ENCODE measurements at places on chromosomes 3 and 15.
A peak's percentile ranks its signal among the peaks of the same experiment; 100 is the strongest.

DNA sequence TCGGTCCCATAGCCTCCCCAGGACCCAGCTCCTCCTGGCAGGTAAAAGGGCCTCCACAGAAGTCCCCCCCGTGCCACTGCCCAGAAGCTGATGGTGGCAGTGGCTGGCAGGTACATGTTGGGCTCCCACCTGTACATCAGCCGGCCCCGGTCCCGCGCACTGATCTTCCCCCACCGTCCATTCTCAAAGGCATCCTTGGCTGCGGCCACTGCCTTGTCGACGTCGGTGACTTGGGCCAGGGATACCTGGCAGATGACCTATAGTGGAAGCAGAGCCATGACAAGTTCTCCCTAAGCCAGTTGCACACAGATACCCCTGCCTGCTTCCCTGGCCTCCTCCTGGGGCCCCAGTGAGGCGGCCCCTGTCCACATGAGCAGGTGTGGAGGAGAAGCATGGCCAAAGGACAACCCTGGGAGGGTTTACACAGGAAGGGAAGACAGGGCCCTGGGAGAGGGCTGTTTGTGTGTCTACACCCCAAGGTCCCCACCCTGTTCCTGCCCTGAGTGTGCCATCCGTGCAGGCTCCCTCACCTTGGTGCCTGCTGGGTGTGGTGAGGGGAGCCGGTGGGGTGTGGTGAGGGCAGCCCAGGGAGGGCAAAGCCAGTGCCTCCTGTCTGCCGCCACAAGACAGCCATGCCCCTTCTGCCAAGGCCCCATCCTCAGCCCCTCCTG is 44.8 kb downstream of the ALDH1L1 start:
- no peak for DNase-seq

DNA sequence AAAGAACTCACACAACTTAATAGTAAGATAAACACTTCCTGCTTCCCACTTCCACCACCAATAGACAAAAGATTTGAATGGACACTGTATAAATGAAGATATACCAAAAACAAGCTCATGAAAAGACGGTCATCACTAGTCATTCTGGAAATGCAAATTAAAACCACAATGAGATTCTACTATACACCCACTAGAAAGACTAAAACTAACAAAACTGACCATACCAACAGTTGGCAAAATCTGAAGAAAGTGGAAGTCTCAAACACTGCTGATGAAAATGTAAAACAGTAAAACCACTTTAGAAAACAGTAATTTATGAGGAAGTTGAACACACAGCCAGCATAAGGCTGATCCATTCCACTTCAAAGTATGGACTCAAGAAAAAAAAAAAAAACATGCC is 35.6 kb upstream of the CD96 start:
- DNase-seq: no peak

DNA sequence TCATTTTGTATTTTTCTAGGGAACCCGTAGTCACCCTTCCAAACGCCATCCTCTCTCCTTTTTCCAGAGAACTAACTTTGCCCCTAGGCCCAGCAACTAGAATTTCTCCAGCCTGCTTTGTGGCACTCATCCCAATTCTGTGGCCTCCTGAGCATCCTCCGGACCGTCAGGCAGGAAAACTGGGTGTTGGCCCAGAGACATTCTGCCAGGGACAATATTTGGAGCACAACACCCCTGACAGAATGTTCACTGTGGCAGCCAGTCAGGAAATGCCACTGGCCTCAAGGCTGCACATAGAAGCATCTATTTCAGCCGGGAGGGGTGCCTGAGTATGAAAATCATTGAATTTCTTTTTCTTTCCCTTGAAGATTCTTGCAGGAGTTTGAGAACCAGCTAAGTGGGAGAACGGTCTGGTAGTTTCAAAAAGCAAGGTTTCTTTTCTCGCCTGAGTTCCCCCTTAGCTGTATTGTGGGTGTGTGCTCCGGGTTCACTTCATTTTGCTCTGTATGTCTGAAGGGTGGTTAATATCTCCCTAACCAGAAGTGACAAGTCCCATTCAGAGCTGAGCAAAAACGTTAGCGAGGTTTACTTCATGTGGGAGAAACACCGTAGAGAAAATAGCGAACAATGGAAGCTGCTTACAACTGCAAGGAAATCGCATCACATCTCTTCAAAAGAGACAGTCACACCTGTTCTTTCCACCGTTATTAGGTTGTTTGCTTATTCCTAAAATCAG is 108.1 kb upstream of the TPM1 start:
- no peak for DNase-seq

DNA sequence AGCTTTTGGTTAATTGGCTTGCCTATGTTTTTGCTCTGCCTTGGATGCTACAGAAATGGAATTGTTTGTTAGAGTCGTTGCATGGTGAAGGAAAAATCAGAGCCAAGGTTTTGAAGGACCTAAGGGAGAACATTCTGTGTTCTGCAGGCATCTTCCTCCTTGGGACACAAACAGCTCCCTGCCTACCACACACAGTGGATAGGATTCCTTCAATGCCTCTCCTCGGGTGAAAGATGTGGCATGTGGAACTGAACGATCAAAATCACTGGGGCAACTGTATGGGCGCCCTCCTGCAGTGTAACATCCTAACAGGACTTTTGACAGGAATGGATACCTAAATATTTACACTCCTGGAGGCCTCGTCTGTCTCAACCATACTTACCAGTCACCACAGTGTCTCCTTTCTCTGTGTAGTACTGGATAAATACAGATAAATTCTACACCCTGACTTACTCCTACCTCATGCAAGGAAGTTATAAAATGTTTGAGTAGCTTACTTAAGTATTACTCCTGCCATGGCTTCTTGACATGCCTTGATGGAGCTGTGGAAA is 100.6 kb downstream of the LPP start:
- DNase-seq: no peak

- no peak for DNase-seq
Measured at GRCh38 chr3:168876346-168877035, 780.8 kb upstream of the GOLIM4 start.

DNA sequence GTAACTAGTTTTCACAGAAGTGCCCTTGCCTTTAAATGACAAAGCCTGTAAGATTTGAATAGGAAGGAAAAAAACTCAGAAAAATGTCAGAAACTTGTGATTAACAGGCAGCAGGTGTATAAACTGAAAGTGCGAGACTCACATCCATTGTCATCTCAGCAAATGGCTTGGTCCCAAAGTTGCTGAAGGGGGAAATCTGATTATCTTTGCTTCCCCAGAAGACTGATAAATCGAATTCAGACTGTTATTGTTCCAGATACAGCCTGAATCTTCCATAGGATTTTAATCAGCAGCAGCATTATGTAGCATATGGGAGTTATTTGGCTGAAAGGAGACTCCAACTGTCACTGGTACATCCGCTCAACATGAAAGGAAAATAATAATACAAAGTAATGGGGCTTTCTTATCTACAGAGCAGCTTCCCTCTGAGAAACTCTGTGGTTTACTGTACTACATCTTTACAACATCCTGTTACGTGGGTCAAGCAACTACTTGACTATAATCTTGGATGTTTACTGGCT is 550.4 kb upstream of the CCDC54 start:
- DNase-seq: no peak

- DNase-seq: no peak
Measured at GRCh38 chr3:172154768-172155664, 115.6 kb downstream of the FNDC3B start.

- DNase-seq: no peak
Measured at GRCh38 chr3:17759901-17760300, 17.5 kb upstream of the TBC1D5 start.

- no peak for DNase-seq
Measured at GRCh38 chr3:160949460-160949859, 155.7 kb downstream of the B3GALNT1 start.

DNA sequence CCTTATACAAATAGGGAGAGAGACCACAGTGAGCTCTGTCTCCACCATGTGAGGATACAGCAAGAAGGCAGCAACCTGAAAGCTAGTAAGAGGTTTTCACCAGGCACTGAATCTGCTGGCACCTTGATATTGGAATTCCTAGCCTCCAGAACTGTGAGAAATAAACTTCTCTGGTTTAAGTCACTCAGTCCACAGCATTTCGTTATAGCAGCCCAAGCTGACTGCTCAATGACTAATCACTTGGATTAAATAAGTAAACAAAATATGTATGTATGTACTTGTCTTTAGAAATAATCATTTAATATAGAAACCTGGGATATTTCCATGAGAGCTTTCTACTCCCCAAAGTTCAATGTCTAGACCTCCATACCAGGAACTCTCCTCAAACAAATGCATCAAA is 162.0 kb downstream of the IMPG2 start:
- no peak for DNase-seq

DNA sequence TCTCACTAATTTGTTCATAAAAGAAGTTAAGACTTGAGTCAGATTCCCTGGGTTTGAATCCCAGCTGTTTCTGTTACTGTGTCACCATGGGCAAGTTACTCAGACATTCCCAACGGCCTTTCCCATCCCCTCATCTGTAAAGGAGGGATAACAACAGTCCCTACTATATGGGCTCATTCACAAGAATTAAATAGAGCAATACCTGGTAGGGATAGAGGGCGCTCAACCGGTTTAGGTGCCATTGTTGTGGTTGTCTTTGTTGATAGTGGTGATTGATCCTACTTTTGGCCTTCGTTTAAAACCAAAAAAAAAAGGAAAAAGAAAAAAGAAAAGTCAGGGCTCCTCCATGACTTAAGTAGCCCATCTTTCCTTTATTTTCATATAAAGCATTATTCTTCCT is 563.1 kb downstream of the GRM7 start:
- no peak for DNase-seq

GRCh38 chr3:69386556-69387385 is 883 bp upstream of the FRMD4B start:
- DNase-seq: no peak

DNA sequence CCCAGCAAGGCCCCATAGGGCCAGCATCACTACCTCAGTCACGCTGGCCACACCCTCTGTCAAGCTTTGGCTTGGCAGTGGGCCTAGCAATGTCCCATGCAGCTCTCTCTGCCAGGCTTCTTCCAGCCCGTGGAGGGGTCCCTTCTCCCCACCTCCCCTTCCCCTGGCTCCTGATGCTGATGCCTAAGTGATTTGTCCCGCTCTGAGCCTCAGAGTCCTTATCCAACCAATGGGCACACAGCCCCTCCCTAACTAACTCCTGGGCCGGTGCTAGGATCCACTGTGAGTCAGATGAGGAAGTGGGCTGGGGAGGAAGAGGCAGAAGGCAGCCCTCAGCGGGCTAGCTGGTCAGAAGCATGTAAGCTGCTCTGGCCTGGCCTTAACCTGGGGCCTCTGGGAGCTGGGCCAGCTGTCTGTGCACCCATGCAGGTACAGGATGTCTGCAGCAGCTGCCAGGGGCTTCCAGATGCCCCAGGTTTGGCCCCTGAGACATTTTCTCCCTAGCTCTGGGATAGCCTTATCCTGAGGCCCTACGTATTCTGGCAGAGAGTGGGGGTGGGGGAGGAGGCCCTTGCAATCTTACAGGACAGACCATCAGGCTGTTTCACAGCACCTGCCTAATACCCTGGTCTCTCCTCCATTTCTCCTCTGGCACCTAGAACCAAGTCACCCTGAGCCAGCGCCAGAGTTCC is 740 bp upstream of the ZBTB47 start:
- no peak for DNase-seq

DNA sequence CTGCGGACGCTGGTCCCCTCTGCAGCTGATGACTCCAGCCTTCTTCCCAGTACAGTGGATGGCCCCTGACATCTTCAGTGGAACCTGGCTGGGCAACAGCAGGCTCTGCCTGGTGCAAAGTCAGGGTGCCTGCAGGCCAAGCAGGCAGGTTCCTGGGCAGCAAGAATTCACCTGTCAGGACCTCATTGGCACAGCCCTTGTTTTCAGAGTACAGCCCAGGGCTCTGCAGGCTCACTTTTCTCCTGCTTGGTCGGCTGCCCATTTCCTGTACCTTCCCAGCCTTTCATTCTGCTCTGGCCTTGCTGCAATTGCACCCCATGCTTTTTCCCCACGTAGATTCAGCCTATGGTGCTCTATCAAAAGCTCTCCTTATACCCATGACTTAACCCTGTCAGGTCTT is 56.0 kb downstream of the LRTM1 start:
- DNase-seq: no peak

DNA sequence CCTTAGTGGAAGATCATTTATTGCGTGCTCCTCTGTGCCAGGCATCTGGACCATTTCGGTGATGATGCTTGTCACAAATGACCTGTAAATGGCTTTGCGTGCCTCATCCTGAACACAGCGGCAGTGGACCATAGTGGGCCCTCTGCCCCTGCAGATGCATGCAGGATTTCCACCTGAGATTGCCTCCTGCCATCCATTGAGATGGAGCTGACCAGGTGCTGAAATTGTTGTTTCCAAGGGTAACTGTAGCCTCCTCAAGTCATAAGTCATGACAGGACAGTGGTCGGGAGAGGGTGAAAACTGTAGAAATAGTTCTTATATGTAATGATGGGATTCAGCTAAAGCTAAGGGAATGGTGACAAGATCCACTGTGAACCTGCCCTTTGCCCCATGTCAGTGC is 35.5 kb downstream of the CLSTN2 start:
- DNase-seq: no peak

GRCh38 chr3:57709559-57709958 is 16.7 kb upstream of the DENND6A start:
- no peak for DNase-seq

GRCh38 chr3:11206316-11206715 is 52.0 kb downstream of the HRH1 start:
- DNase-seq: no peak

GRCh38 chr3:58482917-58483636 is 8.8 kb upstream of the KCTD6 start:
- no peak for DNase-seq

DNA sequence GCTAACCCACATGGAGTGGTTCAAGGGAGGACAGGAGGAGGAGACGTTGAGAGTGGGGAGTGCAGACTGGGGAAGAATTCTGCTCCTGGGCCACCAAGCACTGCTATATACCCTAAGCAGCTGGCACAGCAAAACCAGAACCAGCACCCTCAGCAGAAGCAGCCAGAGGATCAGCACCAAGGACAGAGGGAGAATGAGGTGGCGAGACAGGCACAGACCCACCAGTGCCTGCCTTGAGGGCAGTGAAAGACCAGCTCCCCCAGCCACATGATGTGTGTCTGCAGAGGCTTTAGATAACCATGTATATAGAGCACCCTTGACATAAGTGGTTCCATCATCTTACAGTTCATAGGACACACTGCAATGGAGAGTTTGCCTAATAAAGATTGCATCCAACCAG is 319.0 kb downstream of the GABRB3 start:
- DNase-seq: no peak

GRCh38 chr3:72660270-72661114 is 187.8 kb downstream of the SHQ1 start:
- no peak for DNase-seq

- peak; percentile 58 for DNase-seq
Measured at GRCh38 chr3:43691120-43691995, 620 bp downstream of the ABHD5 start.

DNA sequence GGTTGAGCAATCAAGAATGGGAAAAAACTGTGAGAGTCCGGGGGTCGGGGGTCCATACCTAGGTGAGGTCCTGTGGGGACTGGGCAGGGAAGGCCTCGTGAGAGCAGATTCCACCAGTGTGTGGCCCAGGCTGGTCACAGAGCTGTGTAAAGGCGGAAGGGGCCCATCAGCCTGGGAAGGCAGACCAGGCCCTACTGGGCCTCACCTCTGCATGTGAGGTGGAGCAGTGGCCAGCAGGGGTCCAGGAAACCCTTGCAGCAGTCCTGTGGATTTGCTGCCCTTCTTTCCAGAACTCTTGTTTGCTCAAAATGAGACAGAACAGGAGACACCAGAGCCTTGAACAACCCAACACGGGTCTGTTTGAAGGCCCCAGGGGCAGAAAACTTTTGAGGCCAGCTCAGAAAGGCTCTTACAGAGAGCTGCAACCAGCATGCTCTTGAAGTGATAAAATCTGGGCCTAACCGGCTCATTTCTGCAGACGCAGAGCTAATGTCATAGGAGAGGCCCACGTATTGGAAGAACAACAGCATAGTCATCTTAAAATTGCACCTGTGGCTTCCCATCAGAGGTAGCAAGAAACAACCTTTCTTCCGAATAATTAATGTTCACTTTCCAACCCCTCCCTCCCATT is 30.3 kb upstream of the HHATL start:
- DNase-seq: no peak
